ENCODE measurements at places on chromosomes 6 and 20.

DNA sequence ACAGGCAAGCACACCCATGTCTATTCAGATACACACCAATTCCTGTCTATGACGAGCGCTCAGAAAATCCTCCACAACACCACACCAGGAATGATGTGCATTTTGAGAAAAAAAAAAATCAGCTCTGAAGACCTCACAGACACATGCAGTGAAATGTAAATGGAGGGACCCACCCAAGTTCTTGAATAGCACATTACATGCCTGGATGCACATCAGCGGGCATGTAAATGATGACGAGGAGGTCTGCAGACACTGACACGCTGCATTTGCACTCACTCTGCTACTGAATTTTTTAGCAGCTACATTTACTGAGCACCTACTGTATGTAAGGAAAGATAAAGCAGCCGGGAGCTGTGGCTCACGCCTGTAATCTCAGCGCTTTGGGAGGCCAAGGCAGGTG, 14.7 kb downstream of the NRSN2 start:
- DNase-seq: no peak

GRCh38 chr20:33160681-33161080, 7.3 kb upstream of the BPIFA2 start:
- no peak for DNase-seq

DNA sequence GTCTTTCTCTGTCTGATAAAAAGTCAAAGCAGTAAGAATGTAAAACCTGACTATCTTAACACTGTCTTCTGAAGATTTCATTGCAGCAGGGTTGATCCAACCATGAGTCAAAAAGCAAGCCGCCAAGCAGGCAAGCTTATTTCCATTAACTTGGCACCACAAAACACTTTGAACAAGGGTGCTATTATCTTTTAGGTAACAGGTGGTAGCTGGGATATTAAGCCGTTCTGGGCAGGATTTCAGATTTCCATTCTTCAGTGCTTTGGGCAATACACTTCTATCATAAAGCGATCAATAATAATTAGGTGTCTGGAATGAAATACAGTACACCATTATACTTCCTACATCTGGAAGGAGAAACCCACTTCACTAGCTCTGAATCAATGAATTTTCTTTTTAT, 181.9 kb downstream of the TBC1D7 start:
- DNase-seq: no peak

- DNase-seq: no peak
These were observed 110.1 kb upstream of the JAG1 start for GRCh38 chr20:10783707-10784553.

GRCh38 chr6:83073615-83074014, 6.1 kb downstream of the DOP1A start:
- DNase-seq: no peak

GRCh38 chr6:139124887-139125672, 9.8 kb upstream of the HECA start:
- DNase-seq: no peak

GRCh38 chr6:35089216-35089934, 51.8 kb downstream of the TCP11 start:
- no peak for DNase-seq

GRCh38 chr6:139175389-139175948, 40.6 kb downstream of the HECA start:
- DNase-seq: no peak

- no peak for DNase-seq
These were observed 112.1 kb downstream of the AFG1L start for GRCh38 chr6:108406943-108407342.

DNA sequence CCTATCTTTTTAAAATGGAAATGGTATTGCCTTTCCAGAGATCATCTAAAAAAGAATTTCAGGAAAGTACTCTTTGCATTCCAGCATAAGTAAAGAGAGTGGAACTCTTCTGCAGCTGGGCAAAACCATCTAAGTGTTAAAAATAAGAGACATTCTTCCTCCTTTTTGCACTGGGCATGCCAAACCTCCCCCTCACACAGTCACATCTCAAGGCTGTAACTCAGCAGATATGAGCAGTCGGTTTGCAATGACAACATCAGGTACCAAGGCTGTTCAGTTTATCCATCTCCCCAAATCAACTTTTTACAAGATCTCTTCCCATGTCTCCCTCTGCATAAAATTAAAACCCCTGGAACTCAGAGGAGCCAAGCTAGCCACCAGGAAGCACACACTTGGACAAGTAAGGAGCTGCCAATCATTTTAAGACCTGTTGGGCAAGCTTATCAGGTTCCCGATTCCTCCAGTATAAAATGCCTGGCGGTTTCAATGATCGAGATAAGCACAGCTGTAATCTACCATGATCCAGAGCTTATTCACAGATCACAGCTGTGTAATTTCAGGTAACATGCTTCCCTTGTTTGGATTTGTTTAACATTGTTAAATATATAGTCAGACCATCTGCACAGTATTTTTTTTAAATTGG, 23.2 kb downstream of the ID4 start:
- DNase-seq: no peak

DNA sequence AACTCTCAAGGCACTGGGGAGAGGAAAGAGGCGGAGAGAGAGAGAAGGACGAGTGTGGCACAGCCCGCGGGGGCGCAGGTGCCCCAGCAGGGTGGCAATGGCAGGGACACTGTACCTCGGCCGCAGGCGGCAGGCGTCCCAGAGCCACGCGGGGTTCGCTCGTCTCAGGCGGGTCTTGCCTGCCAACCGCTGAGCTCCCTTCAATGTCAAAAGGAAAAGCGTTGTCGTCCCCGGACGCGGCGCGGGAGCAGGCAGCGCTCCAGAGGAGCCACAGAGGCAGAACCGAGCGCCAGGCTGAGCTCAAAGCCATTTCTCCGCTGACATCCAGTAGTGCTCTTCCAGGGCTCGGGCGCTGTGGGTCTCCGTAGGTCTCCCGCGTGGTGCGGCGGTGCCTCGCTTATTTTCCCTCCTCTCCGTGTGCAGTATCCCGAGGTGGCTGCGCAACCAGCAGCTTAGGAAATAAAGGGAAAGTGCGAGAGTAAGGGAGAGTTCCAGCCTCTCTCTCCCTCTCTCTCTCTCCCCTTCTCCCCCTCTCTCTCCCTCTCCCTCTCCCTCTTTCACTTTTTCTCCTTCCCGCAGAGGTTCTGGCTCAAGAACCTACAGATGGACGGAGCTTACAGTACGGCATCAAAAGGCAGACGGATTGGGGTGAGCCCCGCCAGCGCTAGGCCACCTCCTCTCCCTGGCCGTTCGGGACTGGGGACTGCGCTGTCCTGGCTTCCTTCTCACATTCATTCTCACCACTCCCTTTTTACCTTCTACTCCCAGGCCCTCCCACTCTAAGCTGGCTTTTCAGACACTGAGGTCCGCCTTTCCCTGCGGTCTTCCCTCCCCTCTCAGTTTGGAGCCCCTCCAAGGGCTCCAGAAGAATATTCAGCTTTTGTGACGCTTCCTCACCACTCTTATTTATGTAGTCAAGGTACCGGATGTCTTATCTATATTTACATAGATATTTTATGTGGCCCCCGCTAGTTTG, at the start of gene LAMA4:
LAMA4 (minus strand) TSS at position 727 of the 976 bp plus-strand sequence; CDS start at position 310, 417 bp downstream.
- no peak for DNase-seq

GRCh38 chr20:39874049-39874893, 814.8 kb downstream of the MAFB start:
- peak; percentile 72 for DNase-seq

DNA sequence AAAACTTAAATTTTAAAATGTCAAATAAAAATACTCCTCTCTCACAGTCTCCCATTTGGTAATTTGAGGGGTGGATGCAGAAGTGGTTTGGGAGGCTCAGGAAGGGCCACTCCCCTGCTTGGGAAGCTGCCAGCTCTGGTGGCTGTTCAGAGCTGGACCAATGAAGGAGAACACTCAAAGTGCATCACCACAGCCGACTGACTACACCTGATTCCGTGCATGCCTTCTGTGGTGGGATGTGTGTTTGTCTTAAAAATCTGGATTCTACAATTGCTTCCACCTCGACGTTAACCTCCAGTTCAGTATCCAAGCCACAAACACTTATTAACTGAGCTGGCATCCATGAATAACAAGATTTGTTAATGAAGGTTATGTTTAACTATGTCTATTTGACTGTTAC, 137.3 kb downstream of the FOXC1 start:
- DNase-seq: no peak

- DNase-seq: no peak
These were observed 539.6 kb upstream of the NOX3 start for GRCh38 chr6:155995281-155995680.

DNA sequence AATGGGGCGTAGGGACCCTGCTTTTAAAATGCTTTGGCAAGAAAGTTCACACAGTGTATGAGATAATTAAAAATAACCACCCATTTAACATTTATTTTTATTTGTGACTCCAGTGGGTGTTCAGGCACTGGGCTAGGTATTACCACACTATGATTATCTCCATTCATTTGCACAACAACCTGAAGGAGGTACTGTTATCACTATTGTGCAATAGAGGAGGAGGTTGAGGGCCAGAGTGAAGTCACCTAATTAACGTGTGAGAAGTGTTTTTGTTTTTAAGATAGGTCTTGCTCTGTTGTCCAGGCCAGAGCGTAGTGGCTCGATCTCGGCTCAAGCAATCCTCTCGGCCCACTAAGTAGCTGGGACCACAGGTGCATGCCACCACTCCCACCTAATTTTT, 29.2 kb downstream of the MAK start:
- no peak for DNase-seq

DNA sequence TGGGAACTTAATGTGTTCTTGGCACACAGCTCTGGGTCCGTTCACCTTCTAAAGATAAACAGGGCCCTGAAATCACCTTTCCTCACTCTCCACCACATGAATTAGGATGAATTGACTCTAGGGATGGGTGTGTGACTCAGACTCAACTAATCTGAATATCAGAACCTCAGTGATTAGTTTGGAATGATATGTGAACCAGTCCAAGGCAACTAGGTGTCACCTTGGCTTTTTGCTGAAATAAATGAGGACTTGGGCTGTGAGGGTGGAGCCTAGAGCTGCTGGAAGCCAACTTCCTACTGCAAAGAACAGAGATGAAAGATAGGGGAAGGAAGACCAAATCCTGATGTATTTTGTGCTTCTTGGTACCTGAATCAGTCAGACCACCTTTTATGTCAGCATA, 132.0 kb upstream of the RNF24 start:
- no peak for DNase-seq

- no peak for DNase-seq
These were observed 7.2 kb upstream of the PCIF1 start for GRCh38 chr20:45927071-45927878.

GRCh38 chr6:37353761-37354525, at the start of gene RNF8:
TSS of gene RNF8 (plus strand) at chr6:37353983. CDS start at chr6:37354165, 182 bp downstream.
- DNase-seq: peak; percentile 62

DNA sequence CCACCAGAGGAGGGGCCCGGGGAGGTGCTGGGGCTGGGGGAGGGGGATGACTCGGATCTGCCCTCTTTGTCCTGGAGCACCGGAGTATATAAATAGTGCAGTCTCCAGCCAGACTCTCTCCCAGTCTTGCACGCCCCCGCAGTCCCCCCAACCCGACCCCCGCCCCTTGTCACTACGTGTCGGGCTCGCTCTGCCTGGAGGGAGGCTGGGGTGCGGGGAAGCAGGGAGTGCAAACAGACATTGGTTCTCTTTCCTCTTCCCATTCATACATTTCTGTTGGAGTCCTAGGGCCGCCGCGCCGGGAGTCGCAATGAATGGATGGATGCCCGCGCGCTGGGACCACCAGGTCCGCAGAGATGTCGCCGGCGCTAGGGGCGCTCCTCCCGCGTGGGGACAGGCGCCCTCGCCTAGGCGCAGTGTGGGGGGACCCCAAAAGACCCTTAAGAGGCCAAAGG, 179.3 kb downstream of the TBXT start:
- no peak for DNase-seq

DNA sequence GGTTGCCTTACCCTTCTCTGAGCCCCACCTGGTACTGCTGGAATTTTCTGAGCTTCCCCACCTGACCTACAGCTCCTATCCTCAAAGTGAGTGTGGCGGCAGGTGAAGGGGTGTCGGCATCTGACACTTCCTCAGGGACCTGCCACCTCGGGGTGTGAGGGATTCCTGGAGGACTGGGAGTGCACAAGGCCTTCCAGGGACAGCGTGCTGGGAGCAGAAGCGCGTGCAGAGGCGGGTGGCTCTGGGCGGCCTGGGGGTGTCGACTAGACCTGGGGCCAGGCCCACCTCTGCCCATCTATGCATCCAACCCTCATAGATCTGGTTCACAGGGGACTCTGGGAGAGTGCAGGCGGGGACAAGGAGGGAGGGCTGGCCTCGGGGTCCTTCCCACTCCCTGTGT, 7.8 kb downstream of the DLGAP4 start:
- no peak for DNase-seq

DNA sequence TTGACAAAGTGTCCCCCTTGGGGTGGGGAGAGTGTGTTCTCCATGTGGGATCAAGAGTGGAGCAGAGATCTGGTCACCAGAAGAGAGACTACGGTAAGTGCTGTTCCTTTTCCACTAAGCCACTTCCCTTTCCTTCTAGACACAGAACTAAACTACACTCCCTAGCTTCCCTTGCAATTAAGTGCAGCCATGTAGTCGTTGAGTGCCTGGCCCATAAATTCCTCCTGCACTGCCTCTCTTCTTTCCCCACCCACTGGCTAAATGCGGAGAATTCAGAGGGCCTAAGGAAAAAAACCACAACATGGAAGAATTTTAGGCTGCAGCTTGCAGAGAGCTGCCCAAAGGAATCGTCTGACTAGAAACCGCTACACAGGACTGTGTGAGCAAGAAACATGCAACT, 1.5 kb downstream of the WDR27 start:
- DNase-seq: no peak

DNA sequence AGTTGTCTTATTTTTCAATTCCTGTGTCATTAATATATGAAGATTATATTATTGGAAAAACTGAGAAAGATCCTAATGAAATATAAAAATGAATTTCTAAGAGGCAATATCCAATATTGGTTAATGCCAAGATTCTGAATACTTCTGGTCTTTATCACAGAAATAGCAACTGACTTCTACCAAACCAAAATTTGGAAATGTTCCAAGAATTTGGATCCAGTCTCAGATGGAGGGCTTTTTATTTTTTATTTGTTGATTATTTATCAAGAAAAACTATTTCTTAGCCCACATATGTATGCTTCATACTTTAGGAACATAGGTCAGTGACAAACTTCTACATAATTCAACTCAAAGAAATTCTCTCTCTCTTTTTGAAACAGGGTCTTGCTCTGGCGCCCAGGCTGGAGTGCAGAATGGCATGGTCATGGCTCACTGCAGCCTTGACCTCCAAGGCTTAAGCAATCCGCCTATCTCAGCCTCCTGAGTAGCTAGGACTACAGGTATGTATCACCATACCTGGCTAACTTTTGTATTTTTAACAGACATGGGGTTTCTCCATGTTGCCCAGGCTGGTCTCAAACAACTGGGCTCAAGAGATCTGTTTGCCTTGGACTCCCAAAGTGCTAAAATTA, 13.1 kb downstream of the NUP43 start:
- no peak for DNase-seq

GRCh38 chr6:26202811-26203583, 115.8 kb downstream of the HFE start:
- no peak for DNase-seq

Measured in AG09319 (cell line).